Stimulated activated CD4-positive, alpha-beta T cell treated with anti-CD3 and anti-CD28 coated beads, Interleukin-2, amount 100 ng/mL, for 24 hours (primary cell): ENCODE measurements at places on chromosomes 12 and 14.
A peak's percentile ranks its signal among the peaks of the same experiment; 100 is the strongest.

GRCh38 chr12:53749986-53750811 lies 1.6 kb downstream of the CISTR start:
- DNase-seq, result no peak

- DNase-seq, result peak; percentile 80
Observed at GRCh38 chr14:75559451-75560222, 18.8 kb upstream of the FLVCR2 start.

- DNase-seq, result no peak
Observed at GRCh38 chr14:36848213-36848612, 186.6 kb downstream of the PAX9 start.

- no peak for DNase-seq
Observed at GRCh38 chr12:103169-103981, 36.8 kb downstream of the IQSEC3 start.

DNA sequence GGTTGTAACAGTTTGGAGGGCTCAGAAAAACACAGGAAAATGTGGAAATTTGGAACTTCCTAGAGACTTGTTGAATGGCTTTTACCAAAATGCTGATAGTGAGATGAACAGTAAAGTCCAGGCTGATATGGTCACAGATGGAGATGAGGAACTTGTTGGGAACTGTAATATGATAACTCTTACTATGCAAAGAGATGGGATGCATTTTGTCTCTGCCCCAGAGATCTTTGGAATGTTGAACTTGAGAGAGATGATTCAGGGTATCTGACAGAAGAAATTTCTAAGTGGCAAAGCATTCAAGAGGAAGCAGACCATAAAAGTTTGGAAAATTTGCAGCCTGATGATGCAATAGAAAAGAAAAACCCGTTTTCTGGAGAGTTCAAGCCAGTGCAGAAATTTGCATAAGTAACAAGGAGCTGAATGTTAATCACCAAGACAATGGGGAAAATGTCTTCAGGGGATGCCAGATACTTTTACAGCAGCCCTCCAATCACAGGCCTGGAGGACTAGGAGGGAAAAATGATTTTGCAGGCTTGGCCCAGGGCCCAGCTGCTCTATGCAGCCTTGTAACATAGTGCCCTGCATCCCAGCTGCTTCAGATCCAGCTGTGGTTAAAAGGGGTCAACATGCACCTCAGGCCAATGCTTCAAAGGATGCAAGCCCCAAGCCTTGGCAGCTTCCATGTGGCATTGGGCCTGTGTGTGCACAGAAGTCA lies 572.7 kb upstream of the ATP2B1 start:
- DNase-seq, result no peak

GRCh38 chr12:10661338-10661737 lies 12.5 kb downstream of the STYK1 start:
- no peak for DNase-seq

DNA sequence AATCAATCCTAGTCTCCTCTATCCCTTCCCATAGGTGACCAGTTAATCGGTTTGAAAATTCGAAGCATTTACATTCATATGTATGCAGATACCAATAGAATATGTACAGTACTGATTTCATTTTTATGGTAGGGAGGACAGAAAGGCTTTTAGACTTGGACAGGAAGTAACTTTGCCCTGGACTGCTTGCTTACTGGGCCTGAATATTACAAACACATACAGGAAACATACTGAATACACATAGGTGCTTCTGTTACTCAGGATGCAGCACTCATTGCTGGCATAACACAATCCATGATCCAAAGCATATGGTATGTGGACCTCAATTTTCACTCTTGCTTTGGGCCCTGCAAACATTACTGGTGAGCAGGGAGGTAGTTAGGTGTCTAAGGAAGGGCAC lies 71.1 kb downstream of the CATSPERB start:
- DNase-seq, result no peak

DNA sequence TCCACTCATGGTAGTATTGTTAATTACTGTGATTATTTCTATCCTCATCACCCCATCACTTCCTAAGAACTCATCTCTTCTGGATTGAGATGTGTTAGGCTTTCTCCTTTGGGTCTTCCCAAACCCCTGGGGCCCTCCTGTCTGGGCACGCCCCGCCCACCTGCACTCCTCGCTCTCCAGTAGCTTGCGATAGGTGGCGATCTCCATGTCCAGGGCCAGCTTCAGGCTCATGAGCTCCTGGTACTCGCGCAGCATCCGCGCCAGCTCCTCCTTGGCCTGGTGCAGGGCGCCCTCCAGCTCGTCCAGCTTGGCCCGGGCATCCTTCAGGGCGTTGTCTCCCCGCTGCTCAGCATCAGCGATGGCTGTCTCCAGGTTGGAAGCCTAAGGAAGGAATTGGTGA lies 6.8 kb downstream of the KRT71 start:
- DNase-seq, result no peak
